ENCODE measurements at places on chromosomes 13 and 19.

DNA sequence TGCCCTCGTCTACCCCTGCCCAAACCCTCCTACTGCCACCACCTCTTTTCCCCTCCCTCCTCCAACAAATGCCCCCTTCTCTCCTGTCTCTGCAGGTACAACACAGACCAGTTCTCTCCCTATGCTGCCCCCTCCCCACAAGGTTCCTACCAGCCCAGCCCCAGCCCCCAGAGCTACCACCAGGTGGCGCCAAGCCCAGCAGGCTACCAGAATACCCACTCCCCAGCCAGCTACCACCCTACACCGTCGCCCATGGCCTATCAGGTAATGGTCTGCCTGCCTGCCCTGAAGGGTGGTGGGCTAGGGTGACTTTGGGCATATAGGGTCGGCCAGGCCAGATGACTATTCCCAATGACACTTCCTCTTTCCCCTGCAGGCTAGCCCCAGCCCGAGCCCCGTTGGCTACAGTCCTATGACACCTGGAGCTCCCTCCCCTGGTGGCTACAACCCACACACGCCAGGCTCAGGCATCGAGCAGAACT, 6.5 kb upstream of the TIMM50 start:
- DNase-seq, result peak; percentile 19

DNA sequence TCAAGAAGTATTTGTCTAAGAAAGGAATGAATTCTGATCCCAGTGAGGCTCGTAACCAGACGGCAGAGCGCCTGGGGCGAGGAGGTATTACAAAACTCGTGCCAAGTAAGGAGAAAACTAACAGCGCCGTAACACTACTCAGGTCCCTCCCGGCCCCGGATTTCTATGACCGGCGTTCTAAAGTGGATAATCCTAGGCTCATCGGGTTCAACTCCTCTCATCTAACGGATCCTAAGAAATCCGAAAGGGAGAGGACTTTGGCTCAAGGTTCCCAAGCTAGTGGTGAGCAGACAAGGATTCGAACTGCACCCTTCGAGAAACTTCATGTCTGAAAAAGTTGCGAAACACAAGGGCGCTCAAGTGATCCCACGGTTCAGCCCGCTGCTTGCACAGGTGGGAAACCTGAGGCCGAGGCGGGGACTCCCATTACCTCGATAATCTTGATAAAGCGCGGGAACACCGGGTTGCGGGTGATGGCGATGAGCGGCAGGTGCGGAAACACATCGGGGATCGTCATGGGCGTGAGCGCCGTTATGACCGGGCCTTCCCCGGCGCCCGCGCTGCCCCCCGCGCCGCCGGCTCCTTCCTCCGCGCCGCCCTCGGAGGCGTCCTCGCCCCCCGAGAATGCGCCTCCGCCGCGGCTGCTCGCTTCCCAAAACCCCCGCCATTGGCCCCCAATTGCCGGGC, 529 bp downstream of the LONP1 start:
- DNase-seq, result peak; percentile 35

DNA sequence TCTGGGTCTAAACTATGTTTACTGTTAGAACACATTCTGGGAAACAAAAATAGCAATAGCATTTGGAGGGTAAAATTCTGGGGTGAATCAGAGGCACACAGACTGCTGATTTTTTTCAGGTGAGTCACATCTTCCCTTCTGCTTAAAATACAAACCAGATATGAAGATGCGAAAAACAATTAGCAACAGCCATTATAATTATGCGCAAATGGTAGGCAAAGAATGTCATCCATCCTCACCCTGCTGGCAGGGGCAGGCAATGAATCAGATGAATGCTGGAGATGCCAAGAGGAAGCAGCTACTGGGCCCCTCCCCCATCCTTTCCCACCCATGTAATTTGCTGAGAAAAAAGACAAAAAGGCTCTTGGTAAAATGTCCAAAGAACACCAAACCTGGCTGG, 282.9 kb downstream of the KLF5 start:
- peak; percentile 73 for DNase-seq

DNA sequence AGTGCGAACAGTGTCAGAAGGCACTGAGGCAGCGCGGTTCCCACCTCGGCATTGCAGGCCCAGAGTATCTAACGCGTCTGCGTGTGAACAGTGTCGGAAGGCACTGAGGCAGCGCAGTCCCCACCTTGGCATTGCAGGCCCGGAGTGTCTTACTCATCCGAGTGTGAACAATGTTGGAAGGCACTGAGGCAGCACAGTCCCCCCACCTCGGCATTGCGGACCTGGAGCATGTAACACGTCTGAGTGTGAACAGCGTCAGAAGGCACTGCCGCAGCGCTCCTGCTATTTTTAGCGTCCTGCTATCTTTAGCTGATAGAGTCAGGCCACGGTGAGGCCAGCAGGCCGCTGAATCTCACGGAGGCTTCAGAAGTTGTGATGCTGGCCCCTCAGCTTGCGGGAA, 39.6 kb downstream of the ATP11A start:
- no peak for DNase-seq

GRCh38 chr13:62207388-62207787, 791.7 kb upstream of the PCDH20 start:
- no peak for DNase-seq

GRCh38 chr19:49594993-49595818, 4.2 kb downstream of the PRR12 start:
- no peak for DNase-seq

- no peak for DNase-seq
These were observed 117.6 kb downstream of the GGACT start for GRCh38 chr13:100470866-100471505.

DNA sequence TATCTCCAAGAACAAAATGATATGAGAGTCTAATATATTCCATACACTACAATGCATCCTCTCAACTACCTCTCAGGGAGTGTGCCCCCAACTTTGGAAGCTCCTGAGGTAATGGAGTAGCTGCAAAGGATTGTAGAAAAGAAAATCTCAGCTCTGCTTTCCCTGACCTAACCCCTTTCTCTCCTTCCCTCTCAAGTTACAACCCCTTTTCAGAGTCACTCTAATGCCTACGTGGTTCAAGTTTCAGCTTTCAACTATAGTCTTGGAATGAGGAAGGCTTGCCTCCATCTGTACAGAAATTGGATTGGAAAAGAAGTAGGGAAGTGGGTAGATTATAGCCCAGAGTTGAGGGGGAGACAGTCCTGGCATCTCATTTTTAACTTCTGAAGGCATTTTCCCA, 256.0 kb downstream of the PCDH9 start:
- DNase-seq, result no peak

GRCh38 chr19:50790922-50791467, 780 bp downstream of the ACP4 start:
- no peak for DNase-seq

GRCh38 chr19:632579-633067, 714 bp downstream of the POLRMT start:
- peak; percentile 34 for DNase-seq

DNA sequence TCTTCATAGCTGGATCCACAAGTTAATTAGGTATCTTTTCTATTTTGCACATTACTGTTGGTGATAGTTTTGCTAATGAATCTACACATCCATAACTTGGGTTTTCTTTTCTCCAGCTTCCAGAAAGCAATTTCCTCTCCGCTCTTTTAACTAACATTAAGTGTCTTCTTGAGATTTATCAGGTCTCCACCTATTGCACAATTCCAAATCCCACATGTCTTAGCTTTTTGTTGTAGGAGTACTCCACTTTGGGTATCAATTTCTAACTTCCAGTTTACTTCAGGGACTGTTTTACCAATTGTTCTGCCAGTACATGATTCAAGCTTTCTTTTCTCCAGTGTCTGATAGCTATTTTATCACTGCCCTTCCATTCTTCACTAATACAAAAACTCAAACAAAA, 129.6 kb downstream of the OLFM4 start:
- no peak for DNase-seq

DNA sequence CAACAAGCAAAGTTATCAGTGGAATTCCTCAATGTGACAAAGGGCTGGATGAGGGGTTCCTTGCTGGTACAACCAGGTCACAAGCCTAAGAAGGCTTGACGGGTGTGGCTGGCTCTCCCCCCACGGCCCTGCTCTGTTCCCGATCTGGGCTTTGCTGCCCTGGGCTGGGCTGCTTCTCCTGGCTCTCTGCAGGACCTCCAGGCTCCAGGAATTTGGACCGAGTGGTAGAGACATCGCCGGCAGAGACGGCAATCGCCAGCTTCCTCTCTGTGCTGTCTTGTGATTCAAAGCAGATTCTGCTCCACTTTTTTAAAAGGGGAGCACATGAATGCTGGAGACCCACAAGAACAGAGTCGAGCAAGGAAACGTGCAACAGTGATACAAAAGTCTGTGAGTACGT, at the start of gene SERPINE3:
Gene SERPINE3, plus strand, starts transcription at position 338 of the 400 bp plus-strand sequence. CDS start 1,401 bp downstream, outside the sequence.
- DNase-seq, result no peak

DNA sequence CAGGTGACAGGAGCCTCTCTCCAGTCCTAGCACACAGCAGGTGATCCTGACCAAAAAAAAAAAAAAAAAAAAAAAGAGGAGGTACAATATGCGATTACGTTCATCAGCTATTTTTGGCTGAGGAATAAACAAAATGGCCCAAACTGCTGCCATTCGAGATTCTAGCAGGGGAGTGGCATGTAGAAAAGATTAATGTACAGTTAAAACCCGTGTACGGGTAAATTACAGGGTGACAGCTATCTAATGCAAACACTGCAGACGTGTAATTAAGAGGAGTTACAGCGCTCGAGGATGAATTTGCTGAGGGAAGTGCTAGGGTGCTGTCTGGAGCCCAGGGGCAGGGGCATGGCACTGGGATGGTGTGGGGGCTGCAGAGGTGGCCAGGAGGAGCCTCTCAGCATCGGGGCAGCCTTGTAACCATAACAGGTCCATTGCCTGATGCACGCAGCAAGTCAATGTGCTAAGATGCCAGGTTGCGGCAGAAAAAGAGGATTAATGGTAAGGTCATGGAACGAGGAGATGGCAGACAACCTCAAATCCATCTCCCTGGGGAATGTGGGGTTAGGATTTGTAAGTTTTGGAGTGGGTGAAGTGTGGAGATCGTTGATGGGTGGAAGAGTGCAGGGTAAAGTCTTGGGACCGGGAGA, 17.4 kb downstream of the CHST8 start:
- no peak for DNase-seq

- DNase-seq, result no peak
These were observed 2.8 kb downstream of the THAP8 start for GRCh38 chr19:36051236-36051635.

DNA sequence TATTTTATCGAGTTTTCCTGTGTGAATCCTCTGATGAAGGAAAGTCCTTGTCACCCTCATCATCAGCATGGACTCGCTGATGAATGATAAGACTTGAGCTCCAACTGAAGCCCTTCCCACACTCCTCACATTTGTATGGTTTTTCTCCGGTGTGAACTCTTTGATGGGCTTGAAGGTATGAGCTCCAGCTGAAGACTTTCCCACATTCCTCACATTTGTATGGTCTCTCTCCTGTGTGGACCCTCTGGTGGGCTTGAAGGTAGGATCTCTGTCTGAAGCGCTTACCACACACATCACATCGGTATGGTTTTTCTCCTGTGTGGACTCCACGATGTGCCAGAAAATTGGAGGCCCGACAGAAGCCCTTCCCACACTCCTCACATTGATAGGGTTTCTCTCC, 21.7 kb downstream of the ZNF45 start:
- no peak for DNase-seq

DNA sequence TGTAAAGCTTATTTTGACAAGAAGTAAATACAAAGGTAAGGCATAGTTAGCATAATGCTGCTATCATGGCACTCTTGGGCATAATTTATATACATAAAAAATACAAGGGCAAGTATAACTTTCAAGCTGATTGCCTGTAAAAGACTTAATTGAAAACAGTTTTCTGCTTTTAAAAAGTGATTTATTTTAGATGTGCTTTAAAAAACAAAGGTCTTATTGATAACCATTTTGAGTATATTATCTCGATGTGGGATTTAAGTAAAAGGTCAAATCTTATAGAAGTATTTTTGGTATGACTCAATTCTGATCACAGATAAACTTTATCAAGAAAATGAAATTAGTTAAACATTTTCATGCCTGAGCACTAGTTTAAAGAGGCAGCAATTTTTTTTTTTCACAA, 175.8 kb downstream of the KCNRG start:
- DNase-seq, result no peak

DNA sequence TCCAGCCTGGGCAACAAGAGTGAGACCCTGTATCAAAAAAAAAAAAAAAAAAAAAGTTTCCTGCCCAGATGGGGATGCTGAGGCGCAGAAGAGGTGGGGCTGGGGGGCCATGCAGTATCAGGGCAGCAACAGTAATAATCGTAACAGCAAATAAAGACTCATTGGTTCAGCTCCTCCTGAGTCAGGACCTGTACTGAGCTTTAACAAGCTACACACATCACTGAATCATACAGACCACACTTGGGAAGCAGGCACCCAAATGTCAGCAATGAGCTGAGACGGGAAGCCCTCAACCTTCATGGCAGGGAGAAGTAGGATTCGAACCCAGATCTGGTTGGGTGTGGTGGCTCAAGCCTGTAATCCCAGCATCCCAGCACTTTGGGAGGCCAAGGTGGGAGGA, 10.6 kb upstream of the DPF1 start:
- no peak for DNase-seq

DNA sequence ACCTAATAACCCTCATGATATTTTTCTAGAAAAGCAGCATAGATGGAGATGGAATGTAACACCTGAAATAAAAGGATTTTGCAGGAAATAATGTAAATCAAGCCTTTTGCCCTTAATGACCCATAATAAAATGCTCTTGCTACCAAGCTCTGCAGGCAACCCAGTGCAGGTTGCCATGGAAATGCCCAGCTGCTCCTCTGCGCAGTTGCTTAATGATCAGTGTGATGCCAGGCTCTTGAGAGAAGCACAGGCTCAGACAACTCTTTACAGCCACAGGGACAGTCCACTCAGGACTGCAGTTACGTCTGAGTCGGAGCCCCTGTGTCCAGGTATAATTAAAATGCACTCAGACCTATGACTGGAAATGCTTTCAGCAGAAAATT, 165.5 kb downstream of the LACC1 start:
- no peak for DNase-seq

GRCh38 chr13:62933809-62934208, 1518.2 kb upstream of the PCDH20 start:
- no peak for DNase-seq

DNA sequence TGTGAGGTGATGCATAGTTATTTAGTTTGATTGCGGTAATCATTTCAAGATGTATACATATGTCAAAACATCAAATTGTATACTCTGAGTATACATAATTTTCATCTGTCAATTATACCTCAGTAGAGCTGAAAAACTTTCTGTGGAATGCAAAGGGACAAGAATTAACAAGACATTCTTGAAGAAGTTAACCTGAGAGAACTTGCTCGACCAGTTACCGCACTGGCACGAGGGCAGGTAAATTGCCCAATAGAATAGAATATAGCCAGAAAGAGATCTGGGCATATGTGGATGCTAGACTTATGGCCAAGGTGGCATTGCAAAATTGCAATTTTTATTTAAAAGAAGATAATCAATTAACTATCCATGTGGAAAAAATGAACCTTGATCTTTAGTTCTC, 42.3 kb upstream of the GJB6 start:
- no peak for DNase-seq

All from AG10803 (cell line).